ENCODE measurements at places on chromosomes 3 and 15.

DNA sequence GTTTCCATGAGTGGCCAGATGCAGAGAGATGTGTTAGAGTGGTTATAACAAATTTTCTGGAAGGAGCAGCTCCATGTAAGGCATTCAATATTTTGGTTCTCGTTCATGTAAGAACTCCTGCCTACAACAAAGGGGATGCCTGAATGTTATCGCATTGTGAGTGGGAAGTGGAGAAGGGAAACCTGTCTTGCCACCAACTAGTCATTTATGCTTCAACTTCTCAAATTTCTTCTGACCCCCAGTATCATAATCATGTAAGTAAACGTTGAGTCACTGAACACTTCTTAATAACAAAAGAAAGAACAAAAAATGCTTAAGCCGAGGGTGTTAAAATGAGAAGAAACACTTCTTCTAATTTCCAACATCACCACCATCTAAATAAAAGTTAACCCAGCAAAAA lies 62.0 kb upstream of the MRPL3 start:
- DNase-seq = no peak

DNA sequence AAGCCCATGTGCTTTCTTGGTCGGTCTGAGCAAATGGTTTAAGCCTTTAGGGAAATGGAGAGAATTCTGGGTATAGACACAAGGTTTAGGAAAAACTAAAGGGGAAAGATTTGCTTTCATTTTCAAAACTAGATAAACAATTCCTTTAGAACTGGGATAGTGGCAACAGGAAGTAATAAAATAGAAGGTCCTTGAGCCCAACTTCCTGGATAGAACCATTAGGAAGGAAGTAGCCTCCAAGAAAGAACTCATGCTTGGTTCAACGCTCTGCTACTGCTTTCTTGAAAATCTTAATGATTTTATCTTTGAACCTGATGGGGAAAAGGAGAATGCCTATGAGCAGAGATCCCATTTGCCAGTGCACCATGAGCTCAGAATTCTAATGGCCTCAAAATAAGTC lies 147.0 kb upstream of the THRB start:
- DNase-seq = no peak

- no peak for DNase-seq
Observed at GRCh38 chr3:25888892-25889524, 99.1 kb downstream of the OXSM start.

GRCh38 chr15:80462836-80463512 lies 58.8 kb downstream of the ARNT2 start:
- no peak for DNase-seq

- no peak for DNase-seq
Observed at GRCh38 chr15:45660231-45660979, 25.6 kb downstream of the SQOR start.

DNA sequence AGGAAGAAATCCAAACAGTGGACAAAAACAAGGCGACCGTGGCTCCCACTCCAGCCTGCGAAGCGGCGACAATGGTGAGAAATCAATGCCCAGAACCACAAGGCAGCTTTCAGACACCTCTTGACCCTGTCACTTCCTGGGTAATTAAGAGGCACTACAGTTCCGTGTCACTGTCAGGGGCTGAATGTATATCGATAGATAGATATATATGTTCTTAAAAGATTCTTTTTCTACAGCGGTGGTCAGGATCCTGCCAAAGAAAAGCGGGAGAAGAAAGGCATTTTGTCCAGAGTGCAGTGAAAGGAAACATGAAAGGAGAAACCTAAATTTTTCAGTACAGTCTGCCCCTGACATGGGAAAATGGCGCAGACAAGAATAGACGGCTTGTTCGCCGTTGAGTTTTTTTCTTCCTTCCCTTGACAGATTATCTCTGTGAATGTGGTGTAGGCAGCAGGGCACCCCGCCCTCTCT lies 56.2 kb upstream of the HES1 start:
- DNase-seq = no peak

DNA sequence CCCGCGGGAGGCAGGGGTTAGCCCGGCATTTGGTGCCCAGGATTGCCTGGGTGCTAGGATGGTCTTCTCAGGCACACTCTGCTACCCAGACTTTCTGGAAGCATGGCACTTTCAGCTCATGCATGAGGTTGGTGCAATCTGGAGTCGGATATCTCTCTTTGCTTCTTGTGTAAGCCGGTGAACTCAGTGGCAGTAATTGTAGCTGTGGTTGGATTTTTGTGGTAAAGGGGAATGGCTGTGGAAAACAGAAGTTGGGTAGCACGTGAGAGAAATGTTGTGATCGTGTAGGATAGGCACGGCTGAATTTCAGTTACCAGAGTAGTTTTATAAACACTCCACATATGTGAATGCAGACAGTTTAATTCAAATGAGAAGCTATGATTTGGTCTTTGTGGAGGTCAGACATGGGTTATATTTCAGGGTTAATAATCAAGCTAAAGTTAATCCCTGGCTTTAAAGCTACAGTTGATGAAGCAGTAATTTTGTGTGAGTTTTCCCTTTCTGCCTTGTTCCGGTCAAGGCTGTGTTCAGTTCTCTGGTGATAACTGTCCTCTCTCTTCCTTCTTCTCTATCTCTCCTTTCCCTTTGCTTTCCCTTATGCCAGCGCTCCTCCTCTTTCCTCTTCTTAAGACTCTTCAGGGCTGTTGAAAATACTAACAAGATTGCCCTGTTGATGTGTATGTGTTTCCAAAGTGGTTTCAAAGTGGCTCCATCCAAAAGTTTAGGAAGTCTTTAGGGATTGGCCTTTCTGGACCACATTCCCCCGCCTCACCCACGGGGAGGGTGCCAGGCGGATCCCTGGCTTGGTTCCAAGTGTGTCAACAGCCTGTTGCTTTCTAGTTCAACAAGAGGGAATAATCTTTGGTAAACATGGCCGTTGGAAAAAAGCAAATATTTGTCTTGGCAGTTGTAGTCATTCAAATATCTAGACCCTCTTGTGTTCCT lies 404.6 kb upstream of the C2CD4B start:
- no peak for DNase-seq

GRCh38 chr3:165185707-165186327 lies 10.4 kb downstream of the SLITRK3 start:
- peak; percentile 5 for DNase-seq

- DNase-seq = no peak
Observed at GRCh38 chr3:52044869-52045619, 11.3 kb downstream of the DUSP7 start.

- DNase-seq = no peak
Observed at GRCh38 chr15:77475898-77476297, 55.2 kb downstream of the HMG20A start.

GRCh38 chr3:110749006-110749405 lies 322.6 kb upstream of the NECTIN3 start:
- no peak for DNase-seq

GRCh38 chr3:69200384-69201068 lies 78.1 kb upstream of the LMOD3 start:
- no peak for DNase-seq

DNA sequence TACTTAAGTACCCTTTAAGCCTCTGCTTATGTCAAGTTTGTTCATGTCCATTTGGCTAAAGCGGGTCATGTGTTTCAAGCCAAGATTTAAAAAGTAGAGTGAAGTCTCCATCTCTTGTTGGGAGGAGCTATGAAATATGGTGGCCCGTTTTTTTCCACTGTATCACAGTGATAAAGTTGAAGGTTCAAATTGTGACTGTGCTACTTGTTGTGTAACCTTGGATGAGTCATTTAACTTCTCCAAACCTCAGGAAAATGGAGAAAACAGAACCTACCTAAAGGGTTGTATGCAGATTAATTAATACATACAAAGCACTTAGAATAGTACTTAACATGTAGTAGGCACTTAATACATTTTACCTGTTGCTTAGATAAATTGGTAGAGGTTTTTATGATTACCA lies 43.4 kb downstream of the SNAPC5 start:
- DNase-seq = no peak

DNA sequence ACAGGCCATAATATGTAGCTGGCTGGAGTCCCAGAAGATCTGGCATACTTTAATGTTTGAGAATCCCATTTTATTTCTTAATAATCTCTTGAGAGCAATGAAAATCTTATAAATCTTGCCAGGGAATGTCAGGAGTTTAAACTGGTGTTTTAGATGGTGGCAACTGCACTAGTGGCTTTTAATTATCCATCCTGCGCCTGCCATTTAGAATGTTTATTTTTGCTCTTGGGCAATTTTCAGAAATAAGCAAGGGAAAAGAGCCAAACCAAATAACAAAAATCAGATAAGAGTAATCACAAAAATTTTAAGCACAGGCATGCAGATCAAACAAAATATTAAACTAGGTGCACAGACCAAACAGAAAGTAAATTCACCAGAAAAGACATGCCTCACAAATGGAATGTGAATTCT lies 41.9 kb upstream of the UBP1 start:
- no peak for DNase-seq

GRCh38 chr3:195892105-195893043 lies 16.0 kb downstream of the TNK2 start:
- DNase-seq = no peak

GRCh38 chr3:155416500-155417118 lies 123.1 kb upstream of the STRIT1 start:
- no peak for DNase-seq

Data from CMK (cell line).